ENCODE measurements at places on chromosomes 2 and 18.

GRCh38 chr2:169509298-169509885 is at the start of gene KLHL41:
Gene KLHL41, plus strand, starts transcription at chr2:169509702. Its CDS starts 77 bp downstream, at chr2:169509779.
- DNase-seq, result peak; percentile 50

DNA sequence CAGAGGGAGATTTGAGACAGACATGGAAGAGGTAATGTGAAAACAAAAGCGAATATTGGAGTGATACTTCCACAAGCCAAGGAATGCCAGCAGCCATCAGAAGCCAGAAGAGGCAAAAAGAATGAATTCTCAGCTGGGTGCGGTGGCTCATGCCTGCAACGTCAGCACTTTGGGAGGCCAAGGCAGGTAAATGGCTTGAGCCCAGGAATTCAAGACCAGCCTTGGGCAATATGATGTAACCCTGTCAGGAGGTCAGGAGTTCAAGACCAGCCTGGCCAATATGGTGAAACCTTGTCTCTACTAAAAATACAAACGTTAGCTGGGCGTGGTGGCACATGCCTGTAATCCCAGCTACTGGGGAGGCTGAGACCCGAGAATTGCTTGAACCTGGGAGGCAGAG is 54.8 kb downstream of the FAM161A start:
- DNase-seq, result no peak

- DNase-seq, result no peak
Observed at GRCh38 chr18:8871489-8871888, 166.1 kb downstream of the MTCL1 start.

DNA sequence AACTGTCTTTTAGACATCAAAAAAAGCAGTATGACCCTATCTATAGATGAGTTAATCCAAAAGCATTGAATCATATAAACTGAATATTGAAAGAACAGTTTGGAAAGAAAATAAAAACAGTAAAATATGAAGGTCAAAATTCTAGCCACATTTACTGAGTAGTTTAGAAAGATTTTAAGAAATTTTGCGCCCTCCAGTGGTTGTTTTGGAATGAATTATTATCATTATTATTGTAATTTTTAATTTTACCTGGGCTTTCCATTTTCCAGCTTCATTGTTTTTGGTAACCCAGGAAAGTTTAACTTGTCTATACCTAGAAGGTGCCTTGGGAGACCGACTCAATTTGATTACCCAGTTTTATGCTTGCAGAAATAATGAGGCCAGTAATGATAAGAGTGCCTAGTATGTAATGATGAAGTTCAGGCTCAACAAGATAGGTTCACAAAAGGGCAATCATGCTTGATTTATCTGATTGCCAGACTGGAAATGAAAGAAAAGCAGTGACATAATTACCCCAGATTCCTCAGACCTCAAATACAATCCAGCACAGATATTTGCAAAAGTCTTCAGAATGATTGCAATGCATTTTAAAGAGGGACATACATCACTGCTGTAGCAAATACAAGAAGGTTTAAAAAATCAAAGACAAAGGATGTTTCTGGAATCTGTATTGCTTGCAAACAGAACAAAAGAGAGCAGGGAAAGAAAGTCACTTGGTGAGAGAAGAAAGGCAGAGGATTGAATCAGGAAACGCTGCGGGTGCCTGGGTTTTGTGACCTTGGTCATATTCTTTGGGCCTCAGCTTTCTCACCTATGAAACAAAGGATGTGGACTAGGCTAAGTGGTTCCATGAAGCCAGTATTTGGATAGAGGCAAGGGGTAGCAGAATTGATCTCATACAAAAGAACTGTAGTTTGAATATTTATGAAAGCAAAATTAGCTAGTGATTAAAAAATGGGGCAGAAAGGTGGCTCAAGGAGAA is 153.8 kb downstream of the MAP2 start:
- no peak for DNase-seq

- no peak for DNase-seq
Observed at GRCh38 chr2:202609381-202610145, 25.2 kb upstream of the FAM117B start.
